ENCODE measurements at places on chromosomes 1 and 21. TPM values are rescaled to one million over a fixed set of nuclear protein-coding genes. Genes with fewer than 3 reads are reported as not detected.

GRCh38 chr1:1019122-1019999 lies 559 bp upstream of the AGRN start:
- no peak overlapping the region for H3K27ac ChIP-seq
- H3K4me1 ChIP-seq, result peaks cover 26% of the 10 kb centered on the region
- no peak for DNase-seq

DNA sequence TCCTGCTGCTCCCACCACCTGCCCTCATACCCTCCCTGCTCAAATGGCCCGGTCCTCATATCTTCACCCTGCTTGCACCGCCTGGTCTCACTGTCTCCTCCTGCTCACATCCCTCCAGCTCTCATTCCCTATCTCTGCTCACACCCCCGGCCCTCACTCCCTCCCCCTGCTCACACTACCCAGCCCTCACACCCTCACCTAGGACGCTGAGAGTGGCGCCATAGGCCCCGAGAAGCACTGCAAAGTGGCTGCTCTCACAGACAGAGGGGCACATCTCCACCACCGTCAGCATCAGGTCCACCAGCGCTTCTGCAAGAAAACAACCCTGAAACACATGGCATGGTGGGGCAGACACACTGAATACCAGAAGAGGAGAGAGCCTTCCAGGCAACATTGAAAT lies 38.6 kb downstream of the MRAP start:
- H3K4me1 ChIP-seq, result peaks cover 49% of the 10 kb centered on the region
- peaks cover 40% of the 10 kb centered on the region for H3K36me3 ChIP-seq
- DNase-seq, result no peak
- H3K4me3 ChIP-seq, result no peak overlapping the region
- no peaks in the 10 kb centered on the region for H3K27me3 ChIP-seq

DNA sequence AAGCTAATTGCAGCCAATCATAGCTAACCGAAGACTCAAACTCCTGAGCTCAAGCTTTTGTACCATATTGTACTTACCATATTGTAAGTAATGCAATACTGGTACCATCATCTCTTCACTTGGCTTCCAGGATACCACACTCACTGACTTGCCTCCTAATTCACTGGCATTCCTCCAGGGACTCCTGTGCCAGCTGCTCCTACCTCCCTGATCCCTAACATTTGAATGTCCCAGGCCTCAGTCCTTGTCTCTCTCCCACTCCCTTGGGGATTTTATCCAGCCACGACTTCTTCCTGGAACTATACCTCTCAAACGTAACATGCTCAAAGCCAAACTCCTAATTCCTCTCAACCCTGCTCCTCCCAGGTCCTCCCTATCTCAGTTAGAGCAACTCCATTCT lies 33.8 kb downstream of the USP48 start:
- DNase-seq, result no peak
- H3K27me3 ChIP-seq, result no peaks in the 10 kb centered on the region
- peaks cover 20% of the 10 kb centered on the region for H3K36me3 ChIP-seq
- H3K27ac ChIP-seq, result no peak overlapping the region

GRCh38 chr21:45886610-45887026 lies 95.0 kb upstream of the COL6A1 start:
- peak; percentile 87 for DNase-seq
- H3K27ac ChIP-seq, result no peak overlapping the region
- no peak overlapping the region for H3K4me3 ChIP-seq
- H3K27me3 ChIP-seq, result peaks cover 17% of the 10 kb centered on the region
- H3K4me1 ChIP-seq, result peaks cover 6% of the 10 kb centered on the region
- no peaks in the 10 kb centered on the region for H3K36me3 ChIP-seq

OR2T29 gene
- not detected for total RNA-seq

MX2 gene
- not detected for total RNA-seq

DPYD gene
- 46.3 TPM for total RNA-seq
